ENCODE measurements at places on chromosomes 13 and 19. TPM values are rescaled to one million over a fixed set of nuclear protein-coding genes. Genes with fewer than 3 reads are reported as not detected.

The CD209 gene
- polyA plus RNA-seq, result 0.11 TPM

The RUBCNL gene
- 0.09 TPM for polyA plus RNA-seq

The ZNF799 gene
- polyA plus RNA-seq, result 1.7 TPM

The APOC4 gene
- not detected for polyA plus RNA-seq

The KLK15 gene
- polyA plus RNA-seq, result not detected

The ZNF492 gene
- polyA plus RNA-seq, result 0.03 TPM

The EPS8L1 gene
- polyA plus RNA-seq, result 1.9 TPM

The RGL3 gene
- 1.2 TPM for polyA plus RNA-seq

The RELB gene
- polyA plus RNA-seq, result 12.1 TPM

The MICU2 gene
- 51.2 TPM for polyA plus RNA-seq

The ERICH4 gene
- 0.10 TPM for polyA plus RNA-seq

The LENG9 gene
- polyA plus RNA-seq, result 1.7 TPM

The ALG11 gene
- polyA plus RNA-seq, result 2.6 TPM

The CGB1 gene
- not detected for polyA plus RNA-seq

DNA sequence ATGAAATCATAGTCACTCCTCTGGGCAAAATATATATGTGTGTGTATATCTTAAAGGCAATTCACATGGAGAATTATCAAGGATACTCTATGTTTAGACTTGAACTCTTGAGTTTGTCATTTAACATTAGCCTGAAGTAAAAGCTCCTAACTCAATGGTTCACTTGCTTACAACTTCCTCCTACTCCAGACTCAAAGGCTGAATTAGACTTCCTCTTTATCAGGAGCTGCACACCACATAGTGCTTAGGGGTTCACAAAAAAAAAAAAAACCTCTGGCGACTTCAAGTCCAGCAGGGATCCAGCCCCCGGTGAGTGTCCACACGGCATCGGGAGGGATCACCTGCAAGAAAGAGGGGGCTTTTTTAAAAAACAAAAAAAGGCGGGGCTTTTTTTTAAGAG lies 68.2 kb upstream of the LSM14A start:
- no peak for DNase-seq

DNA sequence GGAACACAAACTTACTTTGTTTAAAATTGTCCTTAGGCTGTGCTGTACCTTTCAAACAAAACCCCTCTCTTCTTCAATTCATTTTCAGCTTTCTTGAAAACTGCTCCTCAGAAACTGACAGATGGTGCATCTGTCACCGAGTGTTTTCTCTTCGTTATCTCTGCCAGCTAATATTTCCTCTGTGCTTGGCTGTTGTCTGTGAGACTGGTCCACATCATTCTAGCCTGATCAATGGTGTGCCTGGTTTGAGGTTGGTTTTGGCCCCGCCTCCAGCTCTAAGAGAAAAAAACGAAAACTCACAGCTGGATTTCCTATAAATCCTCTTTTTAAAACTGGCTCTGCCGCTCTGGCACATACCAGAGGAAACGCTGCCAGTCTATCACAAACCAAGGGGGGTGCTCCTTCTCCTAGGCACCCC lies 79.7 kb downstream of the STARD13 start:
- no peak for DNase-seq

- no peak for DNase-seq
Measured at GRCh38 chr13:23600534-23600933, 30.3 kb downstream of the TNFRSF19 start.

GRCh38 chr13:83546476-83546875 lies 335.8 kb downstream of the SLITRK1 start:
- DNase-seq, result no peak

DNA sequence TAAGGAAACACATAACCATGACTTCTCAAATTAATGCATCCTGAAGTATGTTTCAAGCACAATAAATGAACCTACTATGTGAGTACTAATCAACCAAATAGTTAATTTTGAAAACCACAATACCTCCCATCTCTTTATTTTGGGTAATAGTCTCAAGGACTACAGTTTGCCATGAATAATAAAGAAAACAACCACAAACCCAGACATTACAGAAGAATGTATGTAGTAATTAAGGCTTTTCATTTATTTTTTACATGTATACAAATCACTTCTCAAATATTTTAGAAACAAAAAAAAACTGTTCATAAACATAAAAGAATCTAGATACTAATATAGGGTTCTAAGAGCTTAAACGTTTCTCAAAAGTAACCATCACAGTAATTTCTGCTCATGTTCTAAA lies 6.8 kb downstream of the KATNAL1 start:
- DNase-seq, result no peak

DNA sequence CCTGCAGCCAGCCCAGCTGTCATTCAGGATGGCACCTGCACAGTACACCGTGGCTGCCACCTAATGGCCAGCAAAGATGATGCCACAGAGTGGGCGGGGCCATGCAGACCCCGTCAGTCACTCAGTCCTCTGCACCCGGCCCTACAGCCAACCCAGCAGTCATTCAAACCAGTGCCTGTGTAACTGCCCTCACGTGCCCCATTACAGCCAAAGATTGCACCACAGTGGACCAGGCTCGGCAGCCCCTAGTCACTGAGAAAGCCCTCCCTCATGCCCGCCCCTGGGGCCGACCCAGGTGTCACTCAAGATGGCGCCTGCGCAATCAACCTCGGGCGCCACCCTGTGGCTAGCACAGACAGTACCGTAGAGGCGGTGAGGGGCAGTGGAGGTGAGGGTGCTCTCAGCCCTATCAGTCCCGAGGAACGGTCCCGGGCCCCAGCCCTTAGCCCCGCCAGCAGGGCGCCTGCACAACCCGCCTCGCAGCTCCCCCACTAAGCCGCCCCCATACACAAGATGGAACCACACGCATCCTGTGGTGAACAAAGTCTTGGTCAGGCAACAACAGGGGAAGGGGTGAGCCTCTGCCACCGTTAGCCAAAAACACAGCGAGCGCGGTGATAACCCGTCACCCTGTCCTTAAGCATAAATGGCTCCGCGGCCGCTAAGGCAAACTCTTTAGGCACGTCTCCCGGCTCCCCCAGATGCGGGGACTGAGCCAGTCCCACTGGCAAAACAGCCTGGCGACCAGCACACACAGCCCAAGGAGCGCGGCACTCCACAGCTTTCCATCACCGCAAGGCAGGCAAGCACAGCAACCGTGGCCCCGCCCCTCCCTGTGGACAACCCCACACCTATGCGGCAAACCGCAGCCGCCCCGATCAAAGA lies 2.3 kb downstream of the PEG3 start:
- DNase-seq, result peak; percentile 78

DNA sequence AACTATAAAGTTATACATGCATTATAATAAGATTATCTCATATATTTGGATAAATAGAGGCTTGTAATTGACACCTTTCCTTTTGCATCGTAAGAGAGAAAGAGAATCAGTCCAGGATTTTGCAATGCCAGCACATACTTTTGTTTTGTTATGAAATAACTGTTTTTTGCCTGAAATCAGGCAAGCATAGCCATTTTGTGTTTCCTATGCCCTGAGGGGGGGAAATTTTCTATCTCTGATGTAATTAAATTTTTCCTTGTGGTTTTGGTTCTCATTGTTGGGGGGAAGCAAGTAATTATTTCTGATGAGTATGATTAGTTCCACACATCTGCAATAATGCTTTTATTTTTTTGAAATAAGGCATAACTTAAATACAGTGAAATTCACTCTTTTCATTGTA lies 229.4 kb downstream of the NDFIP2 start:
- DNase-seq, result no peak

DNA sequence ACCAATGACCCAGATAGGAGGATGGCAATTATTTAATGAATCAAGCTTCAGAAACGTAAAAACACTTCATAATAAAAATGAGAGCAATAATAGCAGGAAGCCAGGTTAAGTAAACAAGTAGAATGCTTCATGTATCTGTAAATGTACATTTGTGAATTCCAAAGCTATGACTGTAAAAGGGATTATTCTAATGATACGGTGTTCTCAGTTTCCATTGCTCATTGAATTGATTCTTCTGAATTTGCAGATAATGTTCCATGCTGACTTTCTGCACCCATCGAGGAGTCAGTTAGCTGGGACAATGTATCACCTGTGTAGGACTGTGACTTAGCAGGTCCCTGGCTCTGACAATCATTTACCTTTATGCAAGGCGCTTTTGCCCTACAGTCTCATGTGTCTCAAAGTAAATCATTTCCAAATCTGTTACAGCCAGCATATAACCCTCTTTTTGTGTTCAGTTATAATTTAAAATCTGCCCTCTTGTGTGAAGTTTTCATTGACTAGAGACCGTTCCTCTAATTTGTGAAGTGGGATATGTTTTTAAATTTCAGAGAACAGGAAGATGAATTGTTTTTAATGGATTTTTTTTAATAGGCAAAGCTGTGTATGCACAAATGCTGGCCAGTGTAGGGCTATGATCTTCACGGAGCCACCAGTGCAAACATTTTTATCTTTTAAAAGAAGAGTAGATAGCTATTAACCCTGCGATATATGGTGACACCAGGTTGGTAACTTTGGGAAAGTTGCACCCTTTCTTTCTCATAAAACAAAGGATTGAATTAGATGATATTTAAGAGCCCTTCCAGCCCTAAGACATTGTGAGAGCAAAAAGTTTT lies 267.1 kb downstream of the KLF5 start:
- no peak for DNase-seq

- DNase-seq, result no peak
Measured at GRCh38 chr13:45207319-45207718, 6.5 kb upstream of the KCTD4 start.

DNA sequence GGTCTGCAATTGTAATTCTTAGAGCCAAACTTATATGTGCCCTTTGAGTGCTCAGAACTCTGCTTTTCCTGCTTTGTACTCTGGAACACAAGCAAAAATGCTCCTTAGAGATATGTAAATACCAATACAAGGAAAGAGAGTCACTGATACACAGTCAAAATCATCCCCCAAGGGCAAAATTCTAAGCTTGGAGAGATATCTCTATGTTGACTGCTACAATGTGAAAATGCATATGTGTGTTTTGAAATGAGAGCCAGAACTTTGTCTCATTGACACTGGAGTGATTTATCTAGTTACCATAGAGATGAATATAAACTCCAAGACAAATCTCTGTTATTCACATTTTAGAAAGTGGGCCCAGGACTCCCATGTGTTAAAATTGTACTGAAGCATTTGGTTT lies 494.8 kb upstream of the SLITRK1 start:
- no peak for DNase-seq

- DNase-seq, result no peak
Measured at GRCh38 chr13:37357548-37357947, 241.0 kb downstream of the POSTN start.

DNA sequence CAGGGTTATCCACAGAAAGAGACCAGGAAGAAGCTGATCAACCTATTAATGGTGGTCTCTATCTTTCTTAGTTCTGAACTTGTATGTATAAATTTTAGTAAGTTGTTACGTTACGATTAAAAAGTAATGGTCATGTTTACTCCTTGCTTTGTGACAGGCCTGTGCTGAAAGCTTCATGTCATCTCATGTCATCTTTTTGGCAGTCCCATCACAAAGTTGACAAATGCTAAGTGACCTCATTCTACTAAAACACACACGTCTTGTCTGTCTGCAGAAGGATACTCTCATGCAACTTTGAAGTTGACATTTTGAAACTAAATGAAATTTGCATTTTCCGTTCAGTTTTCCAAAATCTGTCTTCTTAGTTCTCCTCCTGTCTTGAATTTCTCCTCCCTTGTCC lies 345.9 kb downstream of the DNAJC15 start:
- no peak for DNase-seq

DNA sequence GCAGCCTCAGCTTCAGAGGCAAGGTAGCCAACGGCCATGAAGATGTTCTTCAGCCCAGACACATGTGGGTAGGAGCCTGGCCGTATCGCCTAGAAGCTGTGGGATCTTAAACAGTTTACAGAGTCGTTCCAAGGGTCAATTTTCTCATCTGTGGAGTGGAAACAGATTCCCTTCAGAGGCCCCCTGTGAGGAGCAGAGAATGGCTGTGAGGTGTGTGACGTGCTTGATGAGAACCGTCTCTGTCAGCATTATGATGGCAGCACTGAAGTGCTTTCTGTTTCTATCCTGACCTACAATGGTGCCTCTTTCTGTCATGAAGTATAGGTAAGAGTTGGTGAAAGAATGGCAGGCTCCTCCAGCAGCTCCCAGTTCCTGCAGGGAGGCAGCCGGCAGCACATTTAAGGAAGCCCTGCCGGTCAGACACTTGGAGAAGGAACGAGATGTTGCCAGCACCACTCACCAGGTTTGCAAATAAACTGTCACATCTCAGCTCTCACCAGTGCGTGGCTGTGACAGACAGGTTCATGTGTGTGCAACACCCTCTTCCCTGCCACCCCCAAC lies 277.3 kb downstream of the FOXO1 start:
- DNase-seq, result no peak

DNA sequence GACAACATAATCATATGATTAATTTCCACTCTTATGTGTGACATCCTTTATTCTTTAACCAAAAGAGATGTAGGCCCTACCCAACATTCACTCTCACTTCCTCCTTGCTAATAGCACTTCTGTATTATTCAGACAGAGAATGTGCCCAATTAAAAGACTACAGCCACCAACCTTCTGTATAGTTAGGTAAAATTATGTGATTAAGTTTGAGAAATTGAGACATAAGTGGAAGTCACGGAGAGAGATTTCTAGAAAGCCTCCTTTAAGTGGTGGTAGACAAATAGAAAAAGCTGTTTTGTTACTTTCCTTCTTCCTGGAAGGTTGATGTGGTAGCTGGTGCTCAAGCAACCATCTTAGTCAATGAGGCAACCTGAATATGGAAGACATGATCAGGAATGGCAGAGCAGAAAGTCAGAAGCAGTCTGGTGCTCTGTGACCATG lies 14.8 kb downstream of the EPSTI1 start:
- DNase-seq, result no peak

GRCh38 chr13:83881140-83881684 lies 1.1 kb downstream of the SLITRK1 start:
- DNase-seq, result no peak

- peak; percentile 67 for DNase-seq
Measured at GRCh38 chr19:31350693-31351055, 1.4 kb upstream of the TSHZ3 start.

DNA sequence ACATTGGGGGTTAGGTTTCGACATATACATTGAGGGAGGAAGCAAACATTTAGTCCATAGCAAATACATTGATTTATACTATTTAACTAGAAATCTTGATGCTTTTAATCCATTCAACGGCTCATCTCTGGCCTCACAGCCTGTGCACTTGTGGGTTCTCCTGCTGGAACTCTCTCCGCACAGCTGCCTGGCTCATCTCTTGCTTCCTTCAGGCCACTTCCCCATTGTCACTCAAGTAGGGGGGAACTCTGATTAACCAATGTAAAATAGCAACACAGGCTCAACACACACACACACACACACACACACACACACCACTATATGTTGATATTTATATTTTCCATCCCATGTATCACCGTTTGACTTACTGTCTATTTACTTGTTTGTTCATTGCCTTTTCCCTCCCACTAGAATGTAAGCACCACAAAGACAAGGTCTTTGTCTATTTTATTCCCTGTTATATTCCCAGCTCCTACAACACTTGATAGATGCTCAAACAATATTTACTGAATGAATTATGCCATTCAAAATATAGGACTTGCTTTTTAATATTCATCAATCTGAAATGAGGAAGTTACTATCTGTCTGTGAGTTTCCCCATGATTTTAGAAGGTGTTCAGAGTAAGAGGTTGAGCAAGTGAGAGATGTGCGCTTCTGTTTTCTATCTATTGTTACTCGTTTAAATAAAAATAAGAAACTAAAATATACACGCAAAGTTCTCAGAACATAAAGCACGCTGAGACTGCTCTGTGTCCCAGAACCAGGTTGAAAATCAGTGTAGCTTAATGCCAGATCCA lies 29.8 kb upstream of the PABPC3 start:
- no peak for DNase-seq
